ENCODE measurements at places on chromosomes 2 and 18.

DNA sequence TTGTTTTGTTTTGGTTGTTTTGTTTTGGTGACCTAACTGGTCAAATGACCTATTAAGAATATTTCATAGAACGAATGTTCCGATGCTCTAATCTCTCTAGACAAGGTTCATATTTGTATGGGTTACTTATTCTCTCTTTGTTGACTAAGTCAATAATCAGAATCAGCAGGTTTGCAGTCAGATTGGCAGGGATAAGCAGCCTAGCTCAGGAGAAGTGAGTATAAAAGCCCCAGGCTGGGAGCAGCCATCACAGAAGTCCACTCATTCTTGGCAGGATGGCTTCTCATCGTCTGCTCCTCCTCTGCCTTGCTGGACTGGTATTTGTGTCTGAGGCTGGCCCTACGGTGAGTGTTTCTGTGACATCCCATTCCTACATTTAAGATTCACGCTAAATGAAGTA is at the start of gene TTR:
Gene TTR, plus strand, starts transcription at position 250 of the 400 bp plus-strand sequence. Its CDS starts 26 bp downstream, at position 276.
- DNase-seq = no peak

DNA sequence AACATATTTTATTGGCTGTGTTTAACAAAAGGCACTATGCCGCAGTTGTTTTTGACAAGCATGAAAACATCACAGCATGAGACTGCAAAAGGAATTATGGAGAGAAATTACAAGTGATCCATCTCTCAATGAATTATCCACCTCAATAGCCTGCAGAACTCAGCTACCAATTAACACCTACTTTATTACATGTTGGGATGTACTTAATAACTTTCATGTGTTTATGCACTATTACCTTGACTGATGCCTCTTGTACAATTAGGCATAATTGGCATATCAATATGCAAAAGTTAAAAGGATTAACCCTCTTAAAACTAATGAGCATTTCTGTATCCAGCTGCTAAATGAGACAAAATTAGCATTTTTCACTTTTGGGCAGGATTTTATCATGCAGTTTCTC is 27.8 kb downstream of the ARHGAP15 start:
- no peak for DNase-seq

GRCh38 chr2:13002536-13003331 is 286.0 kb downstream of the TRIB2 start:
- no peak for DNase-seq

DNA sequence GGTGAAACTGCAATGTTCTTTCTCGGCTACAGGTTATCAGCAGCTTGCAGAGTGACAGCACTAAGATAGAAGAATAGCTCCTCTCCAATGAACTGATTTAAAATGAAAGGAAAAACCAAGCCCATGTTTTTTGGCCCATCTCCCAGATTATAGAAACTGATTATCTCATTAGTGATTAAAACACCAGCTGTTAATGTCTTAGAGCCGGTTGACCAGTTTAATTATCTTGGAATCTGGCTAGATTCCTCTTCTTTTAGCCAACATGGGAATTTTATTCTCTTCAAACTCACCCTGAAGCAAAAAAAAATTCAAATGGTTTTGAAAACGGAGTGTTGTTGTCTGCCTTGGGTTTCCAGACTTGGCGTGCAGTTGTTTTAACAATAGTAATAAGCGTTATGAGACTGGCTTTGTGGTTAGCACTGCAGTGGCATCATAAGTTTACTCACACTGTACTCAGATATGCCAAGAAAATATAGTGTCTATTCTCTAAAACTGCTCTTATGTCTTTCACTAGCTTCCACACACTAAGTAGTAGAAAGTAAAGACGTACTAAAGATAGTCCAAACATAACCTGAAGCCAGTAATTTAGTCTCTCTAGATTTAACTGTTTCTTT is 665.3 kb downstream of the STK39 start:
- DNase-seq = no peak

- no peak for DNase-seq
These were observed 136.1 kb downstream of the EXOC6B start for GRCh38 chr2:72689579-72690195.

DNA sequence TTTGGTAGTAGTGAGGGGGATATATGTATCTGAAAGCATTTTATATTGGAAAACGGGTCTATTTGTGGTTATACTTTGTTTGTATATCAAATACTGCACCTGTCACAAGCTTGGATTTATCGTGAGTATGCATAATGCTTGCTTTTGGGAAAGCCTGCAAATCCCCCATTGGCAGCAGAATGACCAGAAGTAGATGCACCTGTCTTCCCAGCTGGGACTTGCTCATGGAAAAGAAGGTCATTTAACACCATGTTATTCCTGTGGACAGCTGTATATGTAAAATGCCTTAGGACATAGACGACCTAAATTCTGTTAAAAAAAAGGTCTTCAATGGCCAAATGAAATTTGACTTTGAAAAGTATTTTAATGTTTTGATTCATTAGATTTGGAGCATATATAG is 599.4 kb downstream of the XIRP2 start:
- DNase-seq = no peak

- no peak for DNase-seq
These were observed 39.0 kb downstream of the SLC40A1 start for GRCh38 chr2:189541591-189541990.

DNA sequence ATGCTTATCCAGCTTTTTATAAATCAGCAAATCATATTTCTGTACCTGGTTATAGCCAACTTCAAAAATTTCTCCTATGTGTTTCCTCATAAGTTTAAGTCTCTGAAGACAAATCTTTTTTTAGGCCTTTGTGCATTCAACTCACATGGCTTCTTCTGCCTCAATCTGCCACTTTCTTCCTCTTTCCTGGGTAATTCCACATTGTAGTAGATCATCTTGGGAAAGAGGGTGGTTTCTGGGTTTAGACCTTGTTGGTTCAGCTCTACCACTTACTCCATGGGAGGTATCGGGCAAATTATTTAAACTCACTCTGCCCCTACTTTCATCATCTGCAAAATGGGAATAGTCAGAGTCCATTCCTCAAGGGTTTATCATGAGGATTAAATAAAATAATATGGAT is 707.0 kb upstream of the ZEB2 start:
- no peak for DNase-seq

- no peak for DNase-seq
These were observed 91.9 kb upstream of the STK17B start for GRCh38 chr2:196263181-196263747.

GRCh38 chr2:238597638-238598528 is 171.2 kb downstream of the ASB1 start:
- DNase-seq = no peak

GRCh38 chr18:46793565-46793964 is 36.7 kb upstream of the ST8SIA5 start:
- peak; percentile 0 for DNase-seq

- DNase-seq = no peak
These were observed 1.2 kb upstream of the DES start for GRCh38 chr2:219416938-219417337.

GRCh38 chr2:240413813-240414429 is 21.5 kb upstream of the GPC1 start:
- no peak for DNase-seq

- DNase-seq = no peak
These were observed 1135.1 kb upstream of the CRIM1 start for GRCh38 chr2:35220461-35220860.

GRCh38 chr2:105443617-105444598 is 45.1 kb upstream of the FHL2 start:
- no peak for DNase-seq

GRCh38 chr2:190705280-190705679 is 56.4 kb downstream of the NAB1 start:
- DNase-seq = no peak

DNA sequence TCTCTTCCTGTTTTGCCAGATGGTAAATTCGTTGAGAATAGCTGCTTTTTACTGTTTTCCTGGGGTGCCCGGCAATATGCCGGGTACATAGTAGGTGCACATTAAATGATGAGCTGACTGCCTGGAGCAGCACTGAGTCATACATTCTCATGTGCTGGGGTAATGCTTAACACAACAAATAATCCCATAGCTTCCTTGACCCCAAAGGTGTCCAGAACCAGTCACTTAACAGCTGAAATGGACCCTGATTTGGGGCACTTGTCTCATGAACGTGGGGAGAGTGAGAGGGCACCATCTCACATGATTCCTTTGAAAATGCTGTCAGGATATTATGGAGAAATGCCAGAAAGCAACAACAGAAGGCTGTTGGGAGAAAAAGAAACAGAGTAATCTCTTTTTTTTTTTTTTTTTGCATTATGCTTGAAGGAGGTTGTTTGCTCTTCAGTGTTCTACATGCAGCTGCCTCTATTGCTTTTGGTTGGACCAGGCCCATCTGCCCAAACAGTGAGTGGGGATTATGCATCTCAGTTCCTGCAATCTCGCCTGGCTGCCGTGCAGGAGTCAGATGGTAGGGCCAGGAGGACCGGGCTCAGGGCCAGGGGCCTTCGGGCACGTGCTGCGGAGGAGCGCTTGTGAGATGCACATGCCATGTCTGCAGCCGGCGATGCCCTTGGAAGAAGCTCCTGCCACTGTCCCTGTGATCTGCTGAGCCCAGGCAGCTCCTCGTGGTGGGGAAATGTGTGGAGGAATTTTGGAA is 162.1 kb downstream of the SH3RF3 start:
- no peak for DNase-seq

DNA sequence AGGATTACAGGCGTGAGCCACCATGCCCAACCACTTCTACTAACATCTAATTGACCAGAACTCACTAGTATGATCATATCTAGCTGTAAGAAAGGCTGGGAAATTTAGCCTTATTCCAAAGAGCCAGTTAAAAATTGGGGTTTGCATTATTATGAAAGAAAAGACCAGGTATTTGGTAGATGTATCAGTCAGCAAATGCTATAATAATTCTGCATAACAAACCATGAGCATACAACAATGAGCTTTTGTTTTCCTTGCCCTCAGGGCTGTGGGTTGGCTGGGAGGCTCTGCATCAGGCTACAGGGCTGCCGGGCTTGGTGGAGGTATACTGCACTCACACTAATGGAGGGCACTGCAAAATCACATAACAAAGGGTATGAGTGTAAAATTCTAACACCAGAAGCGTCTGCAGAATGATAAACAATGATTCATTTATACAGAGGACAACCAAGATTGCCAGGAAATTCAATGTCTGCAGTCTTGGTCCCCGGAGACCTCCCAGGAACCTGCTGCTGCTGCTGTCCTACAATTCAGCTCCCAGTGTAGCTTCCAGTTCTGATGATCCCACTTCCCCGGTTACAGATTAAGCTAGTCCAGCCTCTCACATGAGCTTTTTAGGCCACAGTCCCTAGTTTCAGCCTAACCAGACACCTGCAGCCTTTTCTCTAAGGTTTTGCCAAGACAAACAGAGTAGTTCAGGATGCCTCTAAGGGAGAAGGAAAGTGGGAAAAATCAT is 32.2 kb upstream of the ST3GAL5 start:
- DNase-seq = no peak

DNA sequence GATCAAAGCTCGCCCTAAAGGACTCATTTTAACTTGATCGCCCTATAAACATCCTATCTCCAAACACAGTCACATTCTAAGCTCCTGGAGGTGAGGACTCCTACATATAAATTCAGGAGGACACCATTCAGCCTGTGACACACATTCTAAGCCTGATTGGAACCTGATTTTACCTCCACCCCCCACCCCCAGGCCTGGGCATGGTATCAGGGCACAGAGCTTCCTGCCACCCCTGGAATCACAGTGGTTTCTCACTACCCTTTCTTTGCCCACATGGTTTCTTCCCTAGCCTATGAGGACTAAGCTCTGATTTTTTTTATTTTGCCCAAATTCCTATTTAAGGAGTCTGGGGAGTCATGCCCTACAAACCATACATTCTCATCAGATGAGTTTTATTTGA is 428.1 kb upstream of the ID2 start:
- DNase-seq = no peak

- no peak for DNase-seq
These were observed 85.2 kb upstream of the FN1 start for GRCh38 chr2:215521031-215521430.

- no peak for DNase-seq
These were observed 40.2 kb downstream of the CACNB4 start for GRCh38 chr2:152058655-152059054.

DNA sequence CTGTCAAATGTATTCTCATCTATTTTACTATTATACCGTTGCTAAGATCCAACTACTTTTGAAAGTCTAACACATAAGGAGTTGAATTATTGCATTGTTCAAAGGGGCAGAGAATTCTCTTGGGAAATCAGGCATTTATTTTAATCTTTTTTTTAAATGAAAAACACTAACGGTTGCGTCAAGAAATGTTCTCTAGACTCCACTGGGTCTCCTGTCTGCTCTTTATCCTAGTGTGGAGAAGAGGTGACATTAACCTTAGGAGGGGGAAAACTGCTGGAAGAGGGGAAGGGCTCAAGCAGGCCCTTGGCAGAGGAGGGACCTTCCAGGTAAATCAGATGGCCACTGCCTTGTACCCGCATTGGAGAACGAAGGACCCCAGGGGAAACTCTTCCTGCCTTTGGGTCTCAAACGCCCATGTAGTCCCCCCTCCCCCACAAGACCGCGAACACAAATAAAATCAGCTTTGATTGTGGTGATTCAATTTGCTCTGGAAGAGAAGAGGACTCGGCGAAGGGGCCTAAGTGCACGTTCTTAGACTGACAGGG is 1.1 kb upstream of the APCDD1 start:
- DNase-seq = no peak

Data from NCI-H187 (cell line).